ENCODE measurements at places on chromosomes 2 and 18.

DNA sequence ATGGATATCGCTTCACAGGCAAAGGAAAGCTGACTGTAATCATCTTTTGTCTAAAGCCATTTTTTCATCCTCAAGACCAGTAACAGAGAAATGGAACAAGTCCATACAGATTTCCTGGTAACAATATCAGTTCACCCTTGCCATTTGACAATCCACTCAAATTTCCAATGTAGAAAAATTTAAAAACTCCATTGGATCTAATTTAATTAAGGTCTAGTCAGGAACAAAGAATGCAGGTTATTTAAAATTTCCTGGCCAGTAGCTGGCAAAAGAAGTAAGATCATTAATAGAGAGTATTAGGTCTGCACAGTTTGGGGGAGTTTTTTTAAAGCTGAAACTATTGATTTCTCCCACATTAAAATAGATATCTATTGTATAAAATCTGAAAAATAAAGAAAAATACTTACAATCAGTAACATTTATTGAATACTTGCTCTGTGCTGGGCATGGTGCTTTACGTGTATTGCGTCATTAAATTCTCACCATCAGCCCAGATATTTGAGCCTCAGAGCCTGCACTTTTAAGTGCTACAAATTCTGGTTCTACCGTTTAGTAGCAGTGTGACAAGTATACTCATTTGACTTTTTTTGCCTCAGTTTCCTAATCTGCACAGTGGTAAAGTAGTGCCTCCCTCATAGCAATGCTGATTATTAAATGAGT lies 41.8 kb downstream of the SMARCAL1 start:
- DNase-seq = no peak

GRCh38 chr2:10832203-10832936 lies 19.8 kb upstream of the PDIA6 start:
- peak; percentile 69 for DNase-seq

DNA sequence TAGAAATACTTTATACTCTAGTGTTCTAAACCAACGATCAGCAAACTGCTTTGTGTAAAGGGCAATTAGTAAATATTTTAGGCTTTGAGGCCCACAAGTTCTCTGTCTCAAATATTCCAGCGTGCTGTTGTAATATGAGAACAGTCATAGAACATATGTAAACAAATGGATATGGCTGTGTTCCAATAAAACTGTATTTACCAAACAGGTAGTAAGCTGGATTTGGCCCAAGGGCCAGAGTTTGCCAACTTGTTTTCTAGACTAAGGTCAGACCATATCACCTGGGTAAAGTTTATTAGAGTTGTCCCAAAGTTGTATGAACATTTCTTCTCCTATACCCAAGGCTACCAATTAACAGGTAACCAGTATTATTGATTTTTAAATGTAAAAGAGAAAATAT lies 303.2 kb upstream of the MC4R start:
- DNase-seq = no peak

DNA sequence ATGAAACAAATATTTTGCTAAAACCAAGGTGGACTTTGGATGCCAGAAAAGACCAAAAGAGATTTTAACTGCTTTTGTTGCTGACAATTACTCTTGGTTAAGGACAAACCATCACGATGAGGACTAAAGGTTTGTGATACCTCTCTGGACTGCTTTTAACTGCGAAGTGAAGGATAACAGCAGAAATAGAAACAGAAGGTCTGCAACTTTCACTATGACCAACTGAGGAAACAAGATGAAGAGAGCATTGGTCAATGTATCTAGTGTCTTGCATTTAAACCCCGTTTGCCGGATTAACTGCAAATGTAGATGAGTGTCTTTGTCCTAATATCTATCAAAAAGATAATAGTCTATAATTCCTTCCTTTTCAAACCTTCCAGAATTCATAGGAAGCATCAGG lies 541.7 kb downstream of the ERBB4 start:
- no peak for DNase-seq

DNA sequence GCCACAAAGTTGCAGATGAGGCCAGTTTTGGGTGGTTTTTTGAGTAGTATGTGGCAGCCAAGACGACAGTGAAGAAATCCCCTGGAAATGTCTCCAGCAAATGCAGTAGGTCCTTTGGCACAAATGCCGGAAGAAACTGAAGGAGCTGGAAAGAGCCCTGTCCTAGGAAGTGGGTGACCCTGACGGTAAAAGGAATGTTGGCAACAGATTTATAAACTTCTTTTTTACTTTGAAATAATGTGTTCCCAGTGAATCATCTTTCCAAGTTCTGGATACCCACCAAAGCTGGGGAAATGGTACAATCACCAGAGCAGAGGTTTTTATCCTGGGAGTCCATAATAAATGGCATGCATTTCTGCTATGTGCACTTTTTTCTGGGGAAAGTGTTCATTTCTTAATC lies 112.9 kb downstream of the CSRNP3 start:
- DNase-seq = no peak

GRCh38 chr18:36931106-36931505 lies 102.2 kb downstream of the KIAA1328 start:
- DNase-seq = no peak

DNA sequence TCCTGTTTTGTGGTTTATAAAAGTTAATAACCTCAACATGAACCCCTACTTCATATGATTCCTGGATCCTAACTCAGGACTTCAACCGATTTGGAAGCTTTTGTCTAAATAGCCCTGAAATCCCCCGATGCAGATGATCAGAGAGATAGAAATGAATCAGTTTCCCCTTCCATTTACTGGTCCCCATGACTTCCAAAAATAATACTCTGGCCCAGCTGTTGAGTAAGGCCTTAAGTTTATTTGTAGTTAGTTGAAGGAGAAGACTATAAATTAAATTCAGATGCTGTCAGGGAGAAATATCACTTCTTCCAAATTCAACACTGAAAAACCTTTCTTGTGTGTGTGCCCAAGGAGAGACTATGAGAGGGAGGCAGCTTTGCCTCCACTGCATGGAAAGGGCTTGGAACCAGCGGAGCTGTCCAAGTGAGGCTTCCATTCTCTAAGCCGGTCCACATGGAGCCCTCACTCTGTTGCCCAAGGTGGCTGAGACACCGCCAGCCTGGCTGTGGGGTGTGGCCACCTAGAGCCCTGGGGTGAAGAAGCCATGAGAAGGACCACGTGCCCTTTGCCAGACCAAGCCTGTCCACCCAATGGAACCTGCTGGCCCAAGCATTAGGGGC lies 53.6 kb downstream of the PIEZO2 start:
- no peak for DNase-seq

DNA sequence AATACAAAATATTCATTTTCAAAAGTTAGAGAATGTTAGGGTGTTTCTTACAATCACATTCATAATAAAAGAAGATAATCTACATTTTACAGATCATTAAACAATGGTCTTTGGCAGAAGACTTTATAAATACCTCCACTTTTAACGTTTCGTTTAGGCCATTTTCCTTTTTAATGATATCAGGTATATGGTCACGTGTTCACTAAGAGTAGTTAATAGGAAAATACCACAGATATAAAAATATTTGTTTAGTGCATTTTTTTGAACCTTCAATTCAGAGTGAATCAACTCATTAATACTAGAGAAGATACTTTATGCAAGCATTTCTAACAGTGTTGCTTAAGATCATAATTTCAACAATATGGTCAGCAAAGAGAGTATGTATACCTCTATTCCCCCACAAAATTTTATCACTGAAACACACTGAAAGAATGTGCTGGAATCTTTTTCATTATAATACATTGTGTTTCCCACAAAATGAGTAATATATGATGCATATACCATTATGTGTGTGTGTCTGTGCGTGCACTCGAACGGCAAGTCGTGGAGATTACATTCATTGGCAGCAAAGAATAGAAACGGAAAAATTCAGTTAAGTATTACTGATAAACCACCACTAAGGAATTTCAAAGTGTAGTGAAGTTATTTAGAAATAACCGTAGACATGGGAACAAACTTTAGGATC lies 319.9 kb upstream of the THUMPD2 start:
- DNase-seq = no peak

- no peak for DNase-seq
Observed at GRCh38 chr2:171128461-171128860, 32.2 kb downstream of the TLK1 start.

GRCh38 chr18:3388980-3389379 lies 61.0 kb upstream of the TGIF1 start:
- no peak for DNase-seq

GRCh38 chr2:30231996-30232800 lies 864 bp downstream of the LBH start:
- DNase-seq = peak; percentile 58

DNA sequence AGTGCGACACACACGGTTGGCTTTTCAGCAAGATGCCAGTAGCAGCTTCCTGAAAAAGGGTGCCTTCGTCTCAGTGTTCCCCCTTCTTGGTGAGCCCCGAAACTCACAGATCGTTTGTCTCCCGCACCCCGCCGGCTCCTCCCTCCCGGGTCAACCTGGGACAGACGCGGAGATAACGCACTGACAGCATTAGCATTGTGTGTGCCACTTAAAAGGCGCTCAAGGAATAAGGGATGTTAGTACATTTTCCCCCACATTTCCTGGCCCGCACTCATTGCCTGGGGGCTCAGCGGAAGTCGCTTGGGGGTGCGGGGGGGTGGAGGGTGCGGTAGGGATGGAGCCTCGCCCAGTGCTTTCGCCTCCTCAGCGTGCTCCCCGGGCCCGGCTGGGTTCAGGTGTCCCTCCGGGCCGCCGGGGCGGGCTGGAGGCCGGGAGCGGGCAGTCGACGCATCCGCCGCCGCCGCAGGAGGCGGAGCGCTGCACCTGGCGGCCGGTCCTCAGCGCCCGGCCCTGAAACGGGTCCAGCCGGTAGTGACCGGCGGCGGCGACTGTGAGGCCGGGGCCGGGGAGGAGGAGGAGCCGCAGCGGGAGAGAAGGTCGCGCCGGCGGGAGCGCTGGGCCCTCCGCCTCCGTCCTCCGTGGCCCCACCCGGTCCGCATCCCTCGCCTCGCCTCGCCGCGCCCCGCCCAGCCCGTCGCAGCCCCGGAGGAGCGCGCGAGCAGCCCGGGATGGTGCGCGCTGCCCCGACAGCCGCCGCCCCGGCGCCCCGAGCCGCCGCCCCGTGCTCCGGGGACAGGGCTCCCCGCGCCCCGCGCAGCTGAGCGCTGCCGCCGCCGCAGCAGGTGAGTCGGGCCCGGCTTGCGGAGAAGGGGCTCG lies at the start of gene MFSD6:
Gene MFSD6, plus strand, starts transcription at position 694 of the 876 bp plus-strand sequence. CDS start 27,675 bp downstream, outside the sequence.
- DNase-seq = peak; percentile 53

DNA sequence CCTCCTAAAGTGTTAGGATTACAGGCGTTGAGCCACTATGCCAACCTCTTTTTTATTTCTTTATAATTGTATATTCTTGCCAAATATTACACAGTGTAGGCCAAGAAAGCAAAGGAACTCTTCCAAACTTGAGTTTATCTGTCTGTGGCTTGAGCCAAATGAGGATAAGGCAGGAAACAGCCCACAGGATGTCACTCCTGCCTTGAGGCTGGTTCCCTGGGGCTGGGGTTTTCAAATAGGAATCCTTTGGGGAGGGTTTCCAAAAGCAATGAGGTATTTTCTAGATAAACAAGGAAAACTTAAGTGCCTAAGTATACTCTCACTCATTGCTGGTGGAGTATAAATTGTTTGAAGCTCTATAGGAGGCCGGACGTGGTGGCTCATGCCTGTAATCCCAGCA lies 56.4 kb downstream of the ADCY3 start:
- DNase-seq = no peak

- DNase-seq = no peak
Observed at GRCh38 chr18:13265911-13266217, 47.3 kb downstream of the LDLRAD4 start.

DNA sequence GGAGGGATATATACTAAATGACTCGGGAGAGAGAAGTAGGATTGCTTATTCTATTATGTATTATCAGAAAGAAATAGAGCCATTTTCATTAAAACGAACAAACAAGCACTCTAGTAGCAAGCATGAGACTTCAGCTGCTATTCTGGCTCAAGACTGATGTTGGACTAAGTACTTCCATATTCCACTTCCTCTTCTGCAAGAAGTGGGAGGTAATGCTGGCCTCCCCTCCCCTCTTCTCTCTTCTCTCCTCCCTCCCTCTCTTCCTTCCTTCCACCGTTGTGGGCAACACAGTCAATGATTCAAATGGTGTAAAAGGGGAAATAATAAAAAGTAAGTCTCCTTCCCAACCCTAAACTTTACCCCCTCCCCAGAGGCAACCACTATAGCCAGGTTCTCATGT lies 62.6 kb downstream of the EMX1 start:
- no peak for DNase-seq

- DNase-seq = no peak
Observed at GRCh38 chr2:83686863-83687262, 772.2 kb downstream of the SUCLG1 start.

DNA sequence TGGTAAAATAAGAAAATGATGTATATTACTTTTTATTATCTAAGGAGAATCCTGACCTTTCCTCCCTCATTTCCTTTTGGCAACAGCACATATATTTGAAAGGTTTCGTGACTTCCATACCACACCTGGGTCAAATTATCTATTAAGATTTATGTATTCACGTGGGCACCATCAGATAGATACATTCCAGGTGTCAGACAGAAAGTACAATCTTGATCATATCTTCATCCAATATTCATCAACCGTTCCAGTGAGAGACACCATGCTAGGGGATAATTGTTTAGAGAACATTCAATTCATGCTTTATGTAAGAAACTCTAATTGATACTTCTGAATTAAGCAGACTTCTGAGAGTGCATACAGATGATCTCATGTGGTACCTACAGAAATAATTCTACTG lies 73.7 kb downstream of the SCN9A start:
- DNase-seq = no peak

- no peak for DNase-seq
Observed at GRCh38 chr2:182302174-182302573, 124.7 kb downstream of the PDE1A start.

DNA sequence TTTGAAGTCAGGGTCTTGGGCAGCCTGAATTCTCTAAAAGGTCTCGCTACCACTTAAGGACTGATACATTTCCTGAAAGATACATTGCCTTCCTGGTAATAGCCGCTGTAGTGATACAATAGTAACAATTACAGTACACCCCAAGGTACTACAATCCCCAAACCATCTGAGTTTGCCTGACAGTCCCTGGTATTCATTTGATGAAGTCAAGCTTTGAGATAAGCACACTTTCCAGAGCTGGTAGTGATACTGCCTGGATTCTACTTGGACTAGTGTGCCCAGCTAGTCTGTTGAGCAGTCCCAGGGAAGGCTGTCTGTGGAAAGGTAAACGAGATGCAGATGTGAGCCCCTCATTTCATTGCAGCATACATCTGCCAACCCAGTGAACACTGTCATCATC lies 24.4 kb upstream of the ITGB6 start:
- DNase-seq = no peak

- DNase-seq = no peak
Observed at GRCh38 chr2:190948671-190949070, 65.3 kb downstream of the STAT1 start.

DNA sequence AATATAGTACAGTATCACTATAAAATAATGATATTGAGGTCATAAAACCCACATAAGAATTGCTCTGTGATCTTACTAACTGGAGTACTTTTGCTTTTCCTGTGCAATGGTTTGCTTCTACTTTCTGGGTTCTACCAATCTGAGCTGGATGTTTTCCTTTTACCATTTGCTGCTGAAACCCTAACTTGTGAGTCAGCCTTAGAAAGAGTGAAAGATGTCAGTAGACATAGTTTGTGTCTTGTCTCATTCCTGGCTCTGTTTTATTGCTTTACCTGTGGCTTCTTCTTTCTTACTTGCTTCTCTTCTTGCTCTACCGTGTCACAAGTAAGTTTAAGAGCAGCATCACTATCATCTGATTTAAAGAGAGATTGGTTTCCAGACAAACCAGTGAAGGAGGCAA lies 61.0 kb downstream of the MBD2 start:
- DNase-seq = no peak

Measured in stimulated activated CD4-positive, alpha-beta T cell treated with anti-CD3 and anti-CD28 coated beads, TNF-alpha, amount 100 ng/mL, for 48 hours (primary cell).